Activated gamma-delta T cell treated with Interleukin-2 at 50 U/mL for 16 hours (primary cell): ENCODE measurements at places on chromosomes 5 and 9.

DNA sequence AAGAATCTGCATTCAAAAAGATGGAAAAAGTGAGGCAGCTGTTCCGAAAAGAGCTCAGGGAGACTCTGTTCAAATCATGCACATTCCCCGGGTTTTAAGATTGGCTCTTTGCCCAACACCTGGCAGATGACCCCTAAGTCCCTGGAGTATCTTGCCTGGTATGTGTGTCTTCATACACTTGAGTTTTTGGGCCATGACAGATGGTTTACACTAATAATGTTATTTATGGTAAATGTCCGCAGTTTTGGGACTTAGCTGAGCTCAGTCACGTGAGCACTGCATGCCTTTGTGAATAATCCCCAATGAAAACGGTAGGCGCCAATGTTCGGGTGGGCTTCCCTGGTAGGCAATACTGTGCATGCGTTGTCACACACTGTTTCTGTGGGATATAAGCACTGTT is 316.1 kb downstream of the PRDM9 start:
- no peak for DNase-seq

DNA sequence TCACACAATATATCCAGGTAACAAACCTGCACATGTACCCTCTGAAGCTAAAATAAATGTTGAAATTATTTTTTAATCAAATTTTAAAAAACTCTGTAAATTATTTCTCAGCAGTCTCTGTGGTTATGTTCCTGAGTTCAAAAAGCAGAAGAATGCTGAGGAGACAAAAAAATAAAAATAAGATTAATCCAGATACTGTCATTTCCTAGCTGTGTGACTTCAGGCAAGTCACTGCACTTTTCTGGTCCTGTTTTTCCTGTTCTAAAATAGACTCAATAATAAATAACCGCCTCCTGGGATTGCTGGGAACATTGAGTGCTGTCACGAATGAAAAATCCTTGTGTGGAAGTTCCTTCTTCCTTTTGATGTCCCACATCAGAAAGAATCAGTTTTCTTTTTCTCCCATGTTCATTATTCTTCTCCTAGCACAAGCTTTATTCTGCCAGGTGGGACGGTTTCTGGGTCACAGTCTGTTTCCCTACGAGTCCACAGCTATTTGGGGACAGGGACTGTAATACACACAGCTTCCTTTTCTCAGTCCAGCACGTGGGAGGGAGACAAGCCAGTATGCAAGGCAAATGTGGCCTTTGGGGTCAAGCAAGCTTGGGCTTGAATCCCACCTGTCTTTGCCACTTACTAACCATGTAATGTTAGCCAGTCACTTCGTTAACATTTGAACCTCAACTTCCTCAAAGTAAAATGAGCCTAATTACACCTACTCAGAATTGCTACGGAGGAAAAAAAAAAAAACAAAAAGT is 156.9 kb downstream of the TRIM32 start:
- no peak for DNase-seq

- no peak for DNase-seq
These were observed 296.3 kb downstream of the ADAMTS6 start for GRCh38 chr5:65185468-65185867.

- DNase-seq = no peak
These were observed 288.2 kb downstream of the FANCC start for GRCh38 chr9:95029288-95029687.

DNA sequence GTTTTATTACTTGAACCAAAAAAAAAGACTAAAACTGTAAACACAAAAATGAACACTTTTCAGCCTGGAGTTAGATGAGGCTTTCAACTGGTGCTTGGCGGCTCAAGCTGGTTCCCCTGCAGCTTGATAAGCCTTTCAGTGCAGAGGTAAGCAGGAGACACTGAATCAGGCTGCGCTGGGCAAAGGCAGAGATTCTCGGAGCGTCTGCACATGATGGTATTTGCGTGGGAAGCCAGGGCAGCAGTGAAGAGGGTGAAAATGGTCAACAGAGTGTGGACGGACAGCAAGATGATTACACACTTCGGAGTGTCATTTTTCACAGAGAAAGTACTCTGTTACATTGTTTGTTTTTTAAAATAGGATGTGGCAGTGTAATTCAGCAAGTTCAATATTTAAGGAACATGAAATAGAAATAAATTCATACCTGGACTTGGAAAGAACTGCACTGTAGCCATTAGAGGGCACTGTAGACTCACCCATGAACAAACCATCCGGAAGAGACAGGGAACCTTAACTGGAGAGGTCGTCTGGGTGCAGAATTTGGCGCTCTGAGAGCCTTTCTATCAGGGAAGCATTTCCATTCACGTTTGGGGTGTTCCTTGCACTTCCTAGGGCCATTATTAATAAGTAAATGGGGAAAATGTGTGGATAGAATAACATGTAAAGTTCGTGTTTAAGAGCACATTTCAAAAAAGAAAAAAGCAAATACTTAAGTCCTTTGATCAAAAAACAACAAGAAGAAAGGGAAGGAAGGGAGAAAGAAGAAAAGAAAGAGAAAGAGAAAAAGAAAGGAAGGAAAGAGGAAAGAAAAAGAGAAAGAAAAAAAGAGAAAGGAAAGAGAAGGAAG is 69.8 kb downstream of the ICE1 start:
- peak; percentile 14 for DNase-seq

- DNase-seq = peak; percentile 41
These were observed 45.9 kb upstream of the KCNMB1 start for GRCh38 chr5:170434966-170435605.

DNA sequence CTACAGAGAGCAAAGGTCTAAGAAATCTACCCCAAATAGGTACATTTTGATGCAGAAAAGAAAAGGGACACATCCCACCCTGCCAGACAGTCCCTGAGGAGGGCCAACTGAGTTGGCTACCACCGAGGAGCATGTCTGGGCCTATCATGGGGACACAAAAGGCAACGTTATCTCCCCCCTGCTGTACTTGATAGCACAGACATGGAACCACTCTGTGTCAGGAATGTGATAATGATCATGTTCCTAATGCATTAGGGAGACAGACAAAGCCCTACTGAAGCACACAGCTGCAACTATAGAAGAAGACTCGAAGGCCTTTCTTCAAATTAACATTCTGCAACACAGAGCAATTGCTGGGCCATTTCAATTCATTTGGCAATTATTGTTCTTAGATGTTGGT is 84.5 kb downstream of the ENC1 start:
- DNase-seq = no peak

- DNase-seq = no peak
These were observed 58.0 kb upstream of the SYNPO start for GRCh38 chr5:150582241-150583109.

DNA sequence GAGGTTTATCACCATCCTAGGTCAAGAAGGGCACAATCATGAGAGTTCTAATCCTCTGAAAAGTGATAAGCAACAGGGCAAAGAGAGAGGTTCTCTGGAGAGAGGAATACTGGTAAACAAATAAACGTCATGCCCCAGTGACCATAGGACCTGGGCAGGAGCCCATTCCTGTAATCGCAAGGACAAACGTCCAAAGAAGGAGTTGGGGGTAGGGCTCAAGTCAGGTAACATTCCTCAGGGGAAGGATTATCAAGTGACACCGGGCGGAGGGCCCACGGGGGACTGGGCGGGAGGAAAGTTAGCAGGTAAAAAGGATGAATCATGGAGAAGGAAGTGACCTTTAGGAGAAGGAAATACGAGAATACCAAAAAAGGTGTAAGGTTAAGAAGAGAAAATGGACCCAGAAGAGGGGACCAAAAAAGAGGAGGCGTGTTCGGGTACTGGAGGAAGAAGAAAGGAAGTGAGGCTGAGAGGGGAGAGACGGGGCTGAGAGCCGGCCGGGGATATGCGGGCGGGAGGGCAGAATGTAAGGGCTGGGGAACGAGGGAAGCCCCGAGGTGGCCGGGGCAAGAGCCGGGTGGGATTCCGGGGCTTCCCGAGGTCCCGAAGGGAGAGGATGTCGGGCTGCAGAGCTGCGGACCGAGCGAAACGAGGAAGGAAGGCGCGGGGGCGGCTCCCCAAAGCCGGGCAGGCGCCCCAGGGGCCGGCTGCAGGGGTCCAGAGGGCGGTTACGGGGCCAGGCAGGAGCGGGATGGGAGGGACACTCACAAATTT is 583 bp downstream of the DIAPH1 start:
- DNase-seq = peak; percentile 39

DNA sequence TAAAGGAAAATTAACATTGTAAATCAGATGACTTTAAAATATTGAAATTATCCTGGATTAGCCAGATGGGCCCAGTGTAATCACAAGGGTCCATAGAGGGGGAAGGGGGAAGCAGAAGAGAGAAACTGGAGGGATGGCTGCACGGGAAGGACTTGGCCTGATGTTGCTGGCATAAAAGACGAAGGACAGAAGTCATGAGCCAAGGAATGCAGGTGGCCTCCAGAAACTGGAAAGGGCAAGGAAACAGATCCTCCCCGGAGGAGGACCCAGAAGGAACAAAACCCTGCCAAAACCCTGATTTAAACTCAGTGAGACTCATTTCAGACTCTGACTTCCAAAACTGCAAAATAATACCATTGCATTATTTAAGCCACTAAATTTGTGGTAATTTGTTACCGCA is 100.2 kb downstream of the ADAMTS2 start:
- DNase-seq = no peak

DNA sequence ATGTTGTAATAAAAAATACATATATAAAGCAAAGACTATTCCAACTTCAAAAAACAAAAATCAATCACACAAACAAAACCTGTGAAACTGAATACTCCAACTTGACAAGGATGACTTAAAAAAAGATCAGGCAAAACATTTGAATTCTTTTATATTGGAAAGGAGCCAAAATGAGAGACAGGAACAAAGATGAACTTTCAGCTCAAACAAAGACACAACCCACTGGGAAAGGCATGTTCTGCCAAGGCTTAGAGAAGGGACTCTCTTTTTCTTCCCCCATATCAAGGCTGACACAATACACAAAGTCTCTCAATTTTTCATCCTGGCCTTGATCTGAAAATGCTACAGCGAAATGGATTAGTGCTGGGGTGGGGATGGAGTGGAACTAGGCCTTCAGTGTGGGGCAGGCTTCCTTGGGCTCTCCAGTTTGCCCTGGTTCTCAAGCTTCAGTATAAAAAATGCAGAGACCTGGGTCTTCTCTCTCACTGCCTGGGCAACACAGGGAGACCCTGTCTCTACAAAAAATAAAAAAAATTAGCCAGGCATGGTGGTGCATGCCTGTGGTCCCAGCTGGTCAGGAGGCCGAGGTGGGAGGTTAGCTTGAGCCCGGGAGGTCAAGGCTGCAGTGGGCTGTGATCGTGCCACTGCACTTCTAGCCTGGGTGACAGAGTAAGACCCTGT is 11.6 kb upstream of the FAM169A start:
- DNase-seq = no peak

- DNase-seq = no peak
These were observed 17.9 kb downstream of the OR13J1 start for GRCh38 chr9:35852267-35852815.

- DNase-seq = no peak
These were observed 78.9 kb downstream of the ASTN2 start for GRCh38 chr9:117335837-117336433.

GRCh38 chr5:153774686-153775085 is 264.0 kb downstream of the FAM114A2 start:
- DNase-seq = no peak

DNA sequence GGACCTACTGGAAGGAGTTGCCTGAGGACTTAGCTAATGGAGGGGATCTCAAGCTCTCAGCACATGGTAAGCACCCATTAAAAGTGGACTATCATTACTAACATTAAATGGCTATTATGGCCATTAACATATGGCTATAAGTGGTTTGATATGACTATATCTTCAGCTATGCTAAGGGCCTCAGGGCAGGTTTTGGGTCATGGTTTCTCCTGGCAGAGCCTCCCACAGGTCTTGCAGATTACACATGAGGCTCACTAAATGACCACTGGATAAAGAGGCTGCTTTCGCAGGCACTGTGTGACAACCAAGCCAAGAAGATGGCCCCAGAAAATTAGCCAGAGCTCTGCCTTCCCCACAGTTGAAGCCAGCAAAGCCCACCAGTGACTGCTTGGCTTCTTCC is 15.4 kb downstream of the CCNJL start:
- DNase-seq = no peak

GRCh38 chr5:132747616-132748440 is 602 bp downstream of the CCNI2 start:
- peak; percentile 41 for DNase-seq

DNA sequence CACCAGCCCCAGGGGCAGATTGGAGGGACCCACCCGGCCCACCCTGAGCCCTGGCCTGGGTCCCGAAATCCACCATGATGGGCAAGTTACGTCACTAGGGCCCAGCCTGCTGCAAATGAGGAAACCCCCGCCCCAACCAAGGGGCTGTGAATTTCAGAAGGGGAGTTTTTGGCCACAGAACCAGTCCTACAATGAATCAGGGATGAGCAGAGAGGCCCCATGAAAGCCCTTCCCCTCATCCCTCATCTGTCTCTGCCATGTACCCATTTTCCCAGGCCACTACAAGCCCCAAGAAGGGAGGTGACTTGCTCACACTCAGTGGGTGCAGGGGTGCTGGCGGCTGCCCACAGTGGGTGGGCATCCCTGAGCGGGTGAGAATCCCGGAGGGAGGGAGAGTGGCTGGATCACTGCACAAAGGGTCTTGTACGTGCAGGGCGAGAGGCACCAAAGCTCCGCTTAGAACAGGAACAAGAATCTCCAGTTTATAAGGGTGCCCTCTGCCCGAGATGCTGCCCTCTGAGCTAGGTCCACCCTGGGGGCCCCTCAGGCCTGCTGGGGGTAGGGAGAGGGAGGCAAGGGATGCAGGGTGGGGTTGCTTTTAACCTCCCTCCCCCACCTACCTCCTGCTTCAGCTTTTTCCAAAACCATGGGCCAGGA is 10.4 kb upstream of the TCF7 start:
- no peak for DNase-seq

DNA sequence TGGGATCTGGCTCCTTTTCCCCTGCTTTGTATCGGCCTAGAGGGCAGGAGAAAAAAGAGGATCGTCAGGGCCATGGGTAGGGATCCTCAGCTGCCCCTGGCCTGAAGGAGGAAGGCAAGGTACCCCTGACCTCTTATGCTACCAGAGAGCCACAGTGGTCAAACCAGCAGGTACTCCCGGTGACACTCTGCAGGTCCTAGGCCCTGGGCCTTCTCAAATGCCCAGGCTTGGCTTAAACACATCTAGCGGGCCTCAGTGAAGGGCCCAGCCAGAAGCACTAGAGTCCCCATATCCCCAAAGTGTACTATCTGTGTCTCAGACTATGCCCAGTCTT is 3.5 kb downstream of the IRF1 start:
- DNase-seq = no peak
